T follicular helper cell (primary cell): ENCODE measurements at places on chromosomes 16 and 17.

GRCh38 chr17:79619636-79620206 lies 8.9 kb upstream of the RBFOX3 start:
- no peak for DNase-seq

DNA sequence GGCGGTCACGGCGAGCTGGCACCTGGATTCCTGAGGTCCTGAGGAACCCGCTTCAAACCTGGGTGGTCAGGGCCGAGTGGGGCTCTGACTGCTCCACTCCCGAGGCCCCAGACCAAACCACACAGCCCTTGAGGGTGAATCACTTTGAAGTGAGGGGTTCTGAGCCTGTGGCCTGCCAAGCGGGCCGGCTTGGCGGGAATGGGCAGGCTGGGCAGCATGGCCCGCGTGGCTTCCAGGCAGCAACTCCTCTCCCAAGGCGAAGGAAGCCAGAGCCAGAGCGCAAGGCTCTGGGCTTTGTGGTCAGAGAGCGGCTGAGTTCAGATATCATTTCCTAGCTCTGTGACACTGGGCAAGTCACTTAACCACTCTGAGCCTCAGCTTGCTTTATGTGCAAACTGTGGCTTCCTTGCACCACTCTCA lies 42.7 kb downstream of the CMIP start:
- no peak for DNase-seq

DNA sequence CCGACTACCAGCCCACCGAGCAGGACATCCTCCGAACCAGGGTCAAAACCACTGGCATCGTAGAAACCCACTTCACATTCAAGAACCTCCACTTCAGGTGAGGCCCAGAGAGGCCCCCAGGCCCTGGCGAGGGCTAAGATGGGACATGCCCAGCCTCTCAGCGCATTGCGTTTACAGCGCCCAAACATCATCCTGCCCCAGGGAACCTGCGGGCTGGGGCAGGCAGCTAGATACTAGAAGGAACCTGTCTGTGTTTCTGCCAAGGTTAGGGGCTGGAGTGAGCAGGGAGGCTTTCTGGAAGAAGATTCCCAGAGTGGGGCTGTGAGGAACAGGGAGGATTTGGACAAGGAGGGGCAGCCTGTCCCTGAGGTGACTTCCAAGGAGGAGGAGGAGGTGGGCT lies 90.6 kb downstream of the AMFR start:
- no peak for DNase-seq

DNA sequence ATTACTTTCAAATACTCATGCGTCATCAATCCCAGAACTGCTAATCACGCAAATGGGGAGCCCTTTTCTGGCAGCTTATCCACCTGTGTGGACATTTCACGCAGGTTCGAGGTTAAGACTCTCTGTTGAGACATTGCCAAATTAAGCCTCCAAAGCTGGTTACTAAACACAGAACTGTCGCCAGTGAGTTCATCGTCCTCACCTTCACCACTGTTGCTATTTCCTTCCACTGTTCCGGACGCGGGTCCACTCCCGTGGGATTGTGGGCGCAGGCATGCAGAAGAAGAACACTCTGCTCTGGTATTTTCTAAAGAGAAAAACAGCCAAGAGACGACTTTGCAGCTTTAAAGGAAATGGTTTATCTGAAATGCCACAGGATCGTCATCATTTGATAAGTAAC lies 16.1 kb downstream of the GOT2 start:
- DNase-seq, result no peak

GRCh38 chr16:81634380-81635062 lies 144.6 kb upstream of the PLCG2 start:
- no peak for DNase-seq

DNA sequence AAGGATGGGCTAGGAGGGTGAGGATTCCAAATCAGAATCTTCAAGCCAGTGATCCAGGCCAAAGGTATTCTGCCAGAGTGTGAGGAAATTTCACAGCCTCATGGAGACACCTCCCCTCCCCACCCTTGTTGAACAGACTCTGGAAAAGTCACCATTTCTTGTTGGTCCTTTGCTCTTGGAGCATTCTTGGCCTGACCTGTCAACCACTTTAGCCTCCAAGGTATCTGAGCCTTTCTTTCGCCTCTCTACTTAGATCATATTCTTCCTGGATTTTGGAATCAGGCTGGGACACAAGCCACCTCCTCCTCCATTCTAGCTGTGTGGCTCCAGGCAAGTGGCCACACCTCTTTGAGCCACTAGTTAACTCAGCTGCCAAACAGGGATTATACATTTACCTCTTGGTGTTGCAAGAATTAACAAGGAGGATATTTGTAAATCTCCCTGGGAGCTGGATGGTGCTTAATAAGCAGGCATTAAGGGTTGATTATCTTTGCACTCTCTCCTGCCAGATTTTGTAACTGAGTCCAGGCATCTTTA lies 193.5 kb downstream of the WWOX start:
- no peak for DNase-seq

DNA sequence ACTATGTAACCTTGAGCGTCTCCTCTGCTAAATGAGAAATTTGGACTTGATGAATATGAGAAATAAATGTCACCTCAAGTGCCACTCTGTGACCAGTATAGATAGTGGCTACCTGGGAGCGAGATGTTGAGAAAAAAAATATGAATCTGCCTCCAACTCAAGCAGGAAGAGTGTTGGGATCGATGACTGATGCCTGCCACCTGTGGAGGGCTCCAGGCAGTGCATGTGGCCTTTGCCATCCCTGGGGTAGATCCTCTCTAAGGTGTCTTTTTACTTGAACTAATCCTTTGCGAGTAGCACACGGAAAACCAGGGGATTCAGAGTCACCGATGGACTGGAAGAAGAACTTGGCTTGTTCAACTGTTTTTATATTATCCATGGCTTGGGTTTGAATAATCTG lies 9.4 kb downstream of the CCDC182 start:
- no peak for DNase-seq

- DNase-seq, result no peak
Observed at GRCh38 chr16:87395181-87395842, 3.2 kb downstream of the MAP1LC3B start.

DNA sequence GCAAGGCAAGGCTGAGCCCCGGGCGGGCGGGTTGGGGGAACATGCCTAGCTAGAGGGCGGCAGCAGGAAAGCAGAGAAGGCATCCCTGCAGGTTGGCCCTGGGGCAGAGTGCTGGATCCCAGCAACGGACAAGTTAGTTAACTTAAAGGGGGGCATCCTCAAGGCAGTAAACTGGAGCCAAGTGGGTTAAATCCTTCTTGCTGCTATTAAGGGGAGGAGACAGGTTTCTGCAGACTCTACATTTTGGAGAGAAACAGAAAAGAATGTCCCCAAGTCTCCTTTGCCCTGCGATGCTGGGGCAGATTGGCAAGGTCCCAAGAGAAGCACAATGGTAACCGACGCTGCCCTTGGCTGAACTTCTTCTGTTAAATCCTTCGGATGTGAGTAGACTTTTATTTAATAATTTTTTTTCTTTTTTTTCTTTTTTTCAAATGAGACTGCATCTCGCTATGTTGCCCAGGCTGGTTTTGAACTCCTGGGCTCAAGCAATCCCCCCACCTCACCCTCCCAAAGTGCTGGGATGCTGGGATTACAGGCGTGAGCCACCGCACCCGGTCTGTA lies 14.0 kb downstream of the ATP5PD start:
- peak; percentile 12 for DNase-seq

DNA sequence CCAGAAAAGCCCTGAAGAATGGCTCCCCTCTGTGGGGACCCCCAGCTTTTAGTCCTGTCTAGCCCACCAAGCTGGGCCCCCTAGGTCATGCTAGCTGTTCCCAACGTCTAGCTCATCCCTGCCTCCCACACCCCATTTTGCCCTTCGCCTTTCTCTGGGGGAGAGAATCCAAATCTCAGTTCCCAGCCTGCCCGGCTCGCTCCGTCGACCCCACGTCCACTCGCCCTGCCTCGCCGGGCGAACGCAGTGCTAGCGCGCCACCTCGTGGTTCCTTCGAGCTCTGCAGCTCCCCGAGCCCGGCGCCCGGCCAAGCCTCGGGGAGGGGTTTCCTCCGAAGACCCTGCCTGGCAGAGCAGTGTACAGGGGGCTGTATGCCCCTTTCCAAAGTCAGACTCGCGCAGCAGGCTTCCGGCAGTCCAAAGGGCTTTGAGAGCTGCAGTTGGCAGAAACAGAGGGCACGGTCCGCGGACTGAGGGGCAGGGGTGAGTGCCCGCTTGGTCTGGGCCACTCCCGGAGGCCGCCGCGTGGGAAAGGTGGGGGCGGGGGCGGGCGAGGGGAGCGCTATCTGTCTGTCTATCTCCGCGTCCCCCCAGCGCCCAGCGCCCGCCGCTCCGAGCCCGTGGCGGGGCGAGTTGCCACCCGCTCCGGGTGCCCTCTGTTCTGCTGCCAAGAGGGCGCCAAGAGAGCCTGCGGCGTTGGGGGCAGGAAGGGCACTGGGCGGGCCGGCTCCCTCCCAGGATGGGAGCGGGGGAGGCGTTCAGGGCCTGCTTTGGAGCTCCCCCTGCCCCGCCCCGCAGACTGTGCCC lies 1.7 kb upstream of the DLX3 start:
- DNase-seq, result peak; percentile 44

DNA sequence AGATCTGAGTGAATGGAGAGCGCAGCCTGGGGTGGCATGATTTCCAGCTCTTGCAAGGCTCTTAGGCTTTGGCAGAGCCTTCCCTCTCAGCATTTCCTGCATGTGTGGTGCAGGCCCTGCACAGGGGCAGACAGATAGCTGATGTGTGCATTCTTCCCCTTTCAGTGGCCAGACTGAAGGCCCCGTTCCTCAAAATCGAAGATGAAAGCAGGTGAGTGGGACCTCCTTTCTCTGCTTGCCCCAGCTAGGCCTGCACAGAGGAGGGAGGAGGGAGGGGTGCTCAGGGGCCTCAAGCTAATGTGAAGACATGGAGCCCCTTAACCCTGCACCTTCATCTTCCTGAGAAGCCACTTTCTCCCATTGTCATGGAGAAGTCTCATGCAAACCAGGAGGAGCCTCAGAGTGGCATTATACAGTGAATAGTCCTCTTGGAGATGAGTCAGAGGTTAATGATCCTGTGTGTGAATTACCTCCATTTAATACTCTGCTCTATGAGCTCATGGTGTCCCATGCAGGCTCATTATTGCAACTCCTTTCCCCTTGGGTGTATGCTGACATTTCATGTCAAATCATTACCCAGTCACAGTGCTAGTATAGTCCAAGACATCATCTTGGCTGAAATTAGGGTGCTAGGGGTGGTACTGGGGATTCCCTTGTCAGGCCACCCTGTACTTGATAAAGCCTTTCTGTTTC lies 20.4 kb upstream of the ADAM11 start:
- no peak for DNase-seq
